ENCODE measurements at places on chromosomes 7 and 10.

DNA sequence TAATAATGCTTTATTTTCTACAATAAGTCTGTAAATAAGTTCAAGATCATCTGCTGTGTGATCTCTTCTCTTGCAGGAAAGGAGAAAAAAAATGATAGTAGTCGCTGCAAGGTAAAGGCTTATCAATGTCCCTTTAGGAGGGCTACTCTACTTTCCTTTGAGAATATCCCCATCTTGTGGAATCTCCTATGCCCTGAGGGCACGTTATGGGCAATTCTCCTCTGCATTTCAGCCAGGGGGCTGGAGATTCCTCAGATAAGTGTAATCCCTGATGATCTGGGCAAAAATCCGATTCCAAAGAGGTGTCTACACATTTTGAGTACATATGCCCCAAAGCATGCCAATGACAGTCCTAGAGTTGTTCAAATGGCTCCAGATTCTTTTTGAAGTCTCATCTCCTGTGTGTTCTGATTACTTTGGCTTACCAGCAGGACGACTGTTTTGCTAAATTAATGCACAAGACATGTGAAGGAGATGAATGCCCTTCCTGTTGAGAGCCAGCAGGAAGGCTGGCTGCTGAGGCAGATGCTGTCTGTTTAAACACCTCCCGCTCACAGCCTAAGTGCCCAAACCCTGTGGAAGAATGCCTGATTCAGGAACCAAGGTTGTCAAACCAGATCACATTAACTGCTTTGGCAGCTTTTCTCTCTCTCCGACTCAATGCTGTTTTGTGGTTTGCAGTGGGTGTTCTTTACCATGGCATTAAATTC, 171.2 kb upstream of the COL1A2 start:
- peak; percentile 63 for DNase-seq

GRCh38 chr7:134420424-134421125, 38.3 kb downstream of the AKR1B1 start:
- peak; percentile 57 for DNase-seq

DNA sequence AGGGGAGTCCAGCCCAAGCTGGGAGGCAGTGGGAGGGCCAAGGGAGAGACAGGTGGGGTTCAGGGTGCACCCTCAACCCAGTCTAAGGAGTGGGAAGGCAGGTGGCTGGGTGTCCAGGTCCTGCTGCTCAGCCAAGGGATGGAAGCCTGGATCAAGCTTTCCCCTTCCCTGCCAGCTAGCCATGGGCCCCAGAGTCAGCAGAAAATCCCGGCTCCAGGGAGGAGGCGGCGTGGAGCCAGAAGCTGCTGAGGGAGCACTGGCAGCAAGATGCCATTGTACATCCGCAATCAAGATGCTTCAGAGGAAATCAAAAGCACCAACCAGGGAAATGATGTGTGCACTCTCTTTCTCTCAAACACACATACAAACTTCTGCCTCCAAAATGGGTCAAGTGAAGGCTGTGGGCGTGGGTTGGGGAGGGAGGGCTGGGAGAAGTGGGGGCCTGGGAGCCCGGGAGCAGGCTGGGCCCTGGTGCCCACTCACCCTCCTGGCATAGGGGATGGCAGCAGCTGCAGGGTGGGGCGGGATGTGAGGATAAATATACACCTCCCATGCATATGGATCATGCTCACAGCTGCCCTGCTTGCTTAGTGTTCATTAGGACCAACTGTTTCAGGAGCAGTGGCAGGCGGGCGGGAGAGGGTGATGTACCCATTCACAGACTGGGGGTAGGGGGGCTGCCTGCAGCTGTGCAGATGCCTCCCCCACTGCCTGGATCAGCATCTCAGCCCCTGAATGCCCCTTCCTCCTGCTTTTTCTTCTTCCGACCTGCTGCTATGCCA, 24.2 kb downstream of the TRIM8 start:
- no peak for DNase-seq

DNA sequence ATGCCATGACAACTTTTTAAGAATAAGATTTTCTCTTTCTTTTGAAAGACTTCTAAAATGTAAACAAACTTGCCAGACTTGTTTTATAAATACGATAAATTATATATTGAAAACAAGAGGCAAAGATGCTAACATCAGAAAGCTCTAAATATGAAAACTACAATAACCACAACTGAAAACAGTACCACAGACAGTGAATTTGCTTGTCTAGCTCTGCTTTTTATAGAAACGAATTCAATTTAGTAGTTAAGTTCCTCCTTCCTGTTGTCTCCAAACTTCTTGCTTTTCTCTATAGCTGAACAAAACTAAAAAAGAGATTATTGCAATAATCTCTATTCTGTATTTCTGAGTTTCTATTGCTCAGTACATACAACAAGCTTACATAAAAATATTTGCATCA, 147.4 kb downstream of the CALCR start:
- no peak for DNase-seq

GRCh38 chr10:27341001-27341400, 100.4 kb upstream of the ACBD5 start:
- DNase-seq: no peak

DNA sequence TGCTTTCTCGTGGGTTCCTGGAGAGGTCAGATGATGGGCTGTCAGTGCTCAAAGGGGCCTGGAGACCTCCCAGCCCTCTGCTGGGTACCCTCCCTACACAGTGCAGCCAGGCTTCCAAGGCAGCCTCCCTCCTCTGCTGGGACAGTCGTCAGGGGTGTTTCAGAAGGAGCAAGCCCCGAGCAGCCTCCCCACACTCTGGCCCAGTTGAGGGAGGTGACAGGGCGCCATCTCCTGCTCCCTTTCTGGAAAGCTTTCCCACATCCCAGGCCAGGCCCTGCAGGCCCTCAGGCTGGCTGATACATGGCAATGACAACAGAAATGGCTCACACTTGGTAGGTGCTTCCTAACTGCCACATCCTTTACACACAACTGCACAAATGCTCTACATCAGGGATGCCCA, 32.1 kb downstream of the KCNMA1 start:
- peak; percentile 69 for DNase-seq

DNA sequence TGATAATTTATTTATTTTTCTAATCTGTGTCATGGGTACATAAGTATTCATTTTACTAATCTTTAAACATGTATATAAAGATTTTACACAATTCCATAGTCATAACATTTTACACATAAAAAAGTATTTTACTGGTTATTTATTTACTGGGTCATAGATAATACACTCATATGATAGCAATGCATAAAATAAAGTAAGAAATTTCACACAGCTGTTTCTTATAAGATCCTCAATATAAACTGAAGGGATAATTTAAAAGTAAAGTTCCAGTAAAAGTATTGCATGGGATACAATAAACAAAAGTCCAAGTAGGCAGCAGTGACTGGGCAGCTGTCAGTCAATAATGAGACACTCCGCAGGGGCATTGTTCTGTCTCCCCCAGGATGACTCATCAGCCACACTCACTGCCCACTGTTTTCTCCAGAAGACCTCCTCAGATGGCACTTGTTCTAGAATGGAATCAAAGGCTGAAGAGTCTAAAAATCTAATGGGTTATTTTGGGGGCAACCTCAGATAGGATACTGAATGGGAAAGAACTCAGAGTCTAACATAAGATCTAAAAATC, 32.7 kb downstream of the DPY19L1 start:
- DNase-seq: peak; percentile 38

DNA sequence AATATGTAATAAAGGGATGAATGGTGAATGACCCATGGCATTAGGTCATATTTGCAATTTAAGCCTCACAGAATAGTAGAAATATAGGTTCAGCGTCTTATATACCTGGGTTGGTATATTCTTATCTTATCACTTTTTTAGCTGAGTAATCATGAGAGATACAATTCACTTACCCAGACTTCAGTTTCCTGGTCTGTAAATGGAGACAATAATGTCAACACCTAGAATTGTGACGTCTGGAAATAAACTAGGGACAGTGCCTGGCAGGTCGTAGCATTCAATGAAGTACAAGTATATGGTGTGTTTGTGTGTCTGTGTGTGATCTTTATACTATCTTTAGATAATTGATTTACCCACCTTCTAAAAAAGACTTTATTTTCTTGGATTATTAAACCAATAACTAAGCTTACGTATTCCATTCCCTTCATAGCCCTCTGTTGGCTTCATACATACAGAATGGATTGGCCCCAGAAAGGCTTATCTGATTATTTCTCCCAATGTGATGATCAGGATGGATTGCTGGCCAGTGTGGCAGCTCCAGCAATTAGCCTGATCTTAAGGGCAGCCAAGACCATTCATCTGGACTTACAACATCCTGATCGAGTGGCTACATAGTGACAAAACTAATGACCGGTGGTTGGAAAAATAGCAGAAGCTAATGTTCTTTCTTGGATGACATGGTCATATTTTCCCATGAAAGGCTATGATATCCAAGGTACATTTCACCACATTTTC, 121.2 kb upstream of the NPVF start:
- DNase-seq: no peak

DNA sequence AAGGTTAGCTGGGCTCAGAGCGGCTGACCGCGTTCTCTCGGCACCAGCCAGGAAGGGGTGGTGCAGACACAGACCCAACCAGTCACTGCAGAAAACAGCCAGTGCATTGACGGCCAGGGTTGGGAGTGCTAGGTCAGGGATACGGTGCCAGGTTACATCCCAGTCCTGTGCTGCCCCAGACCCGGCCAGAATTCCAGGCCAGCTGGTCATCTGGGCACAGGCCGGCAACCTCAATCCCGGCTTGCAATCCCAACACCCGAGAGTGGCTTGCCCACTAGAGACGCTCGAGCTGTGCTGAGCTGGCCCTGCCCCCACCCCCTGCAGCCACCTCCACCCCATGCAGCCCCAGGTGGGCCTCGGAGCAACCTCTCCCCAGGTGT, 3.8 kb downstream of the PRAP1 start:
- DNase-seq: no peak

DNA sequence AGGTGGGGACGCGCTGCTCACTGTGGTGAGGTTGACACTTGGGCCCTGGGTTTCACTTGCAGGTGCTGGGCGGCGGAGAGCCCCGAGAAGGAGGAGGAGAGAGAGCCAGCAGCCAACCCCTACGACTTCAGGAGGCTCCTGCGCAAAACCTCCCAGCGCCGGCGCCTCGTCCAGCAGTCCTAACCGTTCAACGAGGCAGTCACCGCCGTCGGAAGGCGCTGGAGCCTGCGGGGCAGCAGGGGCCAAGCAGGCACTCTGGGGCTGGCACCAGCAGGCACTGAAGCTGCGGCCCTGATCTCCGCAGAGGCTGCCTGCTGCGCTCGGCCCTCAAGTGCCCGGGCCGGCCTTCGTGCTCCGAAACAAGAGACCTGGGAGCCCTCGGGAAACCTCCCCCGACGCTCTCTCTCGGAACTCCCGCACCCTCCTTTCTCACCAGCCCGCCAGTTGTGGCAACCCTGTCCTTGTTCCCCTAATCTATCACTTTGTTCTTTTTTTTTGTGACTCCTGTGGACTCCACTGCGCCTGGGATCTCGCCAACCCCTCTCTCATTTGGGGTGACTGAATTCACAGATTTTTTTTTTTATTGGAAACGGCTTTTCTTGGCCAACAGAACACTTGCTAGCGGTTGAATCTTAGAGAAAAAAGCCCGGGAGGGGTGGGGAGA, 4.7 kb upstream of the GAD2 start:
- DNase-seq: no peak

GRCh38 chr10:86063341-86063740, 303.3 kb downstream of the GRID1 start:
- DNase-seq: no peak

- DNase-seq: no peak
These were observed 20.0 kb downstream of the LRRC4 start for GRCh38 chr7:128011131-128011661.
